ENCODE measurements at places on chromosomes 6 and 20.

DNA sequence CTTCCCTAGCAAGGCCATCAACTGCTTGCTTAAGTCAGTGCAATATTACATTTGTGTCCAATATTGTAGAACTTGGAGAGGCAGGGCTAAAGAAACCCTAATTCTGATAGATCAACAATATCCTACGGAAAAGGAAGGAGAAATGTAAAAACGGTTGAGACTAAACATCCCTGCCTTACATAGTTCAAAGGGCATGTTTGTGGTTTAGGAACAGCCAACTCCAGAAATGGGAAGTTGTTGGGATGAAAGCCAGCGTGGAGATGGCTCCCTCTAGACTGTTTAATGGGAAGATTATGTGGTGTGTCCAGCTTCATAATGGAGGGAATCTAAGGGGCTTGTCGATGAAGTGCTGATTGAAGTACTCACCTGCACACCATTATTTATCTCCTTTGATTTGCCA lies 145.3 kb upstream of the TENT5A start:
- no peak for DNase-seq

- DNase-seq, result no peak
Observed at GRCh38 chr20:46621492-46621891, 29.8 kb downstream of the SLC13A3 start.

GRCh38 chr20:43731927-43732326 lies 5.1 kb upstream of the GTSF1L start:
- DNase-seq, result no peak

DNA sequence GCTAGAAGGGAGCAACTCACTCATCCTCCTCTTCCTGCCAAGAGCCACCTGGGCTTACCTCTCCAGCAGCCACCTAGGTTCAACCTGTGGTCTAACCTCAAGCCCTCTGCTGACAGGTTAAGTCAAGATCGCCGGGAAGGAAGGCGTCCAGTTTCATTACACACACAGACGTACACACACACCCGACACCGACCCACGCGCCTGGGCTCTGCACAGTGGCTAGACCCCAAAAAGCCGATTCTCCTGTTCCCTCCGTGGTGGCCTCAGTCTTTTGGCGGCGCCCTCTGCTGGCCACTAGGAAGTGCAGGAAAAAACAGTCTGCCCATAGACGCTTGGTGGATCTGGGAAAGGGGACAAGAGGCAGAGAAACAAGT lies 52.8 kb downstream of the MRPL14 start:
- DNase-seq, result peak; percentile 69

DNA sequence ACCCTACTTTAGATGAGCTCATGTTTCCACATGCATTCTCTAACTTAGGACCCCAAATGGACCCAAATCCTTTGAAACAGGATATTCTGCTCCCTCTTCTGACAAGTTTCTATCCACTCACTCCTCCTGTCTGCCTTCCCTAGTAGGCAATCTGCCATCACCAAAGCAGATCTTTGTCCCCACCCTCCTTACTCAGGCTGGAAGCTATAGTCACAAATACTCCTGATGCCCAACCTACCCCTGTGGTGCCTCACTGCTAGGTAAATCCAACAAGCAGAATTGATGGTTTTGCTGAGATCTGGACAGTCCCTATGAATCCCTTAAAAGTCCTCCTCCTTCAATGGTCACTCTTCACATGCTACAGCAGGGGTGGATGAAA lies 21.7 kb downstream of the ELOVL5 start:
- no peak for DNase-seq

GRCh38 chr6:75791881-75792280 lies 42.8 kb downstream of the MYO6 start:
- DNase-seq, result no peak

DNA sequence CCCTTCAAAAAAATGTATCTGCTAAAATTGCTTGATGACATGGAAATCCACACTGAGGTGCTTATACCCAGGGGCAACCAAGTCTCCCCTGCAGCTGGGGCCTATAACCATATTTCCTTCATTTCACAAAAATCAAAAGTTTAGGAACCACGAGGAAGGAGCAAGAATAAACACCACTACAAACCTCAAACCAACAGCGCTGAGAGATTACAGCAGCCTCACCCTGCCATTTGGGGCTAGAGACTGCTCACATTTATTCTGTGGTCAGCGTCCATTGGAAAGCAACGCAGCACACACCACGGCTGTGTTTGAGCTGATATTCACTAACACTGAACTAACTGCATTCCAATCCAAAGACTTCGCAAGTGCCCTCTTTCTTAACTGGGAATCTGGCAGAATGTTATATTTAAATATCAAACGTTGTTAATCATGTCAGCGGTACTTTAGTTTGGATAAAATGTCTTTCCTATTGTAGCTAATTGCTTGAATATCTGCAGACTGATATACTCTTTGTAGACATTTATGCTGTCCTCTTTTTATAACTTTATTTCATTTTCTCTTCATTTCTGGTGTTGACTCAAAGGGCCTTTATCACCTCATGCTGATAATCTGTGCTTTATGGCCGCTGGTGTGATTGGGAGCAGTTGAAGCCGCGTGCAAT lies 94.6 kb downstream of the FOXA2 start:
- DNase-seq, result no peak

All from CD4-positive, alpha-beta T cell treated with Interleukin-21 for 1 hour (primary cell).